ENCODE measurements at places on chromosomes 5 and 9.

DNA sequence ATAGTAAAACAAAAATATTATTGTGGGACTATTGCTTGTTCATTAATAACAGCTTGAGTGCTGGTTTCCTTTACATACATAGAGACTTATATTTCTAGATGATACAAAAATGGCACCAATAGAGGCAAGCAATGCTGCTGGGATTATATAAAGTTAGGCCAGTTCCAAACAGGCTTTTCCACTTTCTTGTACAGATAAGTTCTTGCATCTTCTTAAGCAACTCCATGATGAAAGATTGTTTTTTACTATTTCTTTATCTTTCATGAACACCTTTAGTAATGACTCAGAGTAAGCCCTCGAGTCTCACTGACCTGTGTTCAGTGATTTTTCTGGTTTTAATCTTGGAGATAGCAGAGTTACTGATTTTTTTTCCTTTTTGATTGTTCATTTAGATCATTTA lies 324.4 kb downstream of the PRR16 start:
- no peak for DNase-seq

- no peak for DNase-seq
These were observed 930 bp downstream of the ANKS6 start for GRCh38 chr9:98795295-98795955.

GRCh38 chr9:112283582-112284253 lies 49.7 kb downstream of the PTBP3 start:
- no peak for DNase-seq

DNA sequence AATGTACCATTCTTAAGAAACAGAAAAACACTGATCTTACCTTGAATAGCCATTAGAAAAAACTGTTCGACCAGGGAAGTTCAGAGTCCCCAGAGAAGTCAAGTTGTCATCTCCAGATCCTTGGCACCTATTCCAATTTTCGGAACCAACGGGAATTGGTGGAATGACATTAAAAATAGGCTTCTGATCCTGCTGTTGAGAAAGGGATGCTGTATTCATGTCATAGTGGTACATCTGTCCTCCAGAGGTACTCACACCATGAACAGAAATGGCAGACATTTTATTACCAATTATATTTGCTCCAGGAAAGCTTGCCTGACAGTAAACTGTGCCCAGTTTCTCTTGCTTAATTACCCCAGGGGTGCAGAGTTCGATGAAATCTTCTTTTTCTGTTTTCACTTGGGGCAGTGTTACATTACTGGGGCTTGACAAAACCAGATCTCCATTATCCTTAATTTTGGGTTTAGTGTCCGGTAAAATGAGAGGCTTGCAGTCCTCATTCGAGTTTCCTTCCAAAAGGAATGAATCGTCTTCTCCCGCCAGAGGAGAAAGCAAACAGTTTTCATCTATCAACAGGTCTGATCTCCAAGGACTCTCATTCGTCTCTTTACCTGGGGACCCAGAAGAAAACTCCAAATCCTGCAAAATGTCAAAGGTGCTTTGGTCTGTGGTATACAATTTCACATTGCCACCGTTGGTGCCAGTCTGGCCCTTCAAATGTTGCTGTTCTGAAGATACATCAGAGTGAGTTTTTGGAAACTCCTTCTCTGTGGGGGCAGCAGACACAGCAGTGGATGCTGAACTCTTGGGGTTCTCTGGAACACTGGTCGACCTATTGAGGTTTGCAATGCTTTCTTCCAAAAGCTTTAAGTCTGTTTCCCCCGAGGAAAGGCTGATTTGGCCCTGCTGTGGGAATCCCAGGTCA lies 3.6 kb downstream of the NR3C1 start:
- DNase-seq: no peak

- no peak for DNase-seq
These were observed 161.8 kb upstream of the CLINT1 start for GRCh38 chr5:158020555-158021418.

DNA sequence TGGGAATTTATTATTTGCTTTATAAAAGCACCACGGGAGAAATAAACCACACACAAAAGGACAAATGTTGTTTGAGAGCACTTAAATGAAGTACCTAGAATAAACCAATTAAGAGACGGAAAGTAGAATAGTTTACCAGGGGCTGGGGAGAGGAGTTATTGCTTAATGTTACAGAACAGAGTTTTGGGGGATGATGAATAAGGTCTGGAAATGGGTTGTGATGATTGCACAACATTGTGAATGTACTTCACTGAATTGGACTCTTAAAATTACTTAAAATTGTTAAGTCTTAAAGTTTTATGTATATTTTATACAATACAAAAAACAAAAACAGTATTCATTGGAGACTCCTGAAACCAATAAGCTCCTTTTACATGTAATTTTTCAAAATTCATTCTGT lies 1.5 kb downstream of the ZBTB43 start:
- no peak for DNase-seq

DNA sequence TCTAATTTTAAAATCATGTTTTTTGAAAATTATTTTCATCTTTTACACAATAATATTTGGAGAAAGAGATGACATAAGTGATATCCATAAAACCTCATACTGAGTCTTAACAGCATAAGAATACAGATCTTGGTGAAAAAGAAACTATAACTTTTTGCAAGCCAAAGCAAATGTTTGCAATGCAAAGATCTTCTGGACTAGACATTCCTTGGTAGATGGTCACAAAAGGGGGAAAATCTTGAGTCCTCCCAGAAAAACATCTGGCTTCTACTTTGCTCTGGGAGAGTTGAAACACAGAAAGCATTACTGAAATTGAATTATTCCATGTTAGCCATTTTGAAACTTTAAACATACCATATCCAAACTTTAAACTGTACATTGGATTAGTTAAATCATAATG lies 308.2 kb downstream of the ANXA1 start:
- DNase-seq: no peak

GRCh38 chr9:137582286-137582860 lies 3.6 kb upstream of the DPH7 start:
- DNase-seq: peak; percentile 51

DNA sequence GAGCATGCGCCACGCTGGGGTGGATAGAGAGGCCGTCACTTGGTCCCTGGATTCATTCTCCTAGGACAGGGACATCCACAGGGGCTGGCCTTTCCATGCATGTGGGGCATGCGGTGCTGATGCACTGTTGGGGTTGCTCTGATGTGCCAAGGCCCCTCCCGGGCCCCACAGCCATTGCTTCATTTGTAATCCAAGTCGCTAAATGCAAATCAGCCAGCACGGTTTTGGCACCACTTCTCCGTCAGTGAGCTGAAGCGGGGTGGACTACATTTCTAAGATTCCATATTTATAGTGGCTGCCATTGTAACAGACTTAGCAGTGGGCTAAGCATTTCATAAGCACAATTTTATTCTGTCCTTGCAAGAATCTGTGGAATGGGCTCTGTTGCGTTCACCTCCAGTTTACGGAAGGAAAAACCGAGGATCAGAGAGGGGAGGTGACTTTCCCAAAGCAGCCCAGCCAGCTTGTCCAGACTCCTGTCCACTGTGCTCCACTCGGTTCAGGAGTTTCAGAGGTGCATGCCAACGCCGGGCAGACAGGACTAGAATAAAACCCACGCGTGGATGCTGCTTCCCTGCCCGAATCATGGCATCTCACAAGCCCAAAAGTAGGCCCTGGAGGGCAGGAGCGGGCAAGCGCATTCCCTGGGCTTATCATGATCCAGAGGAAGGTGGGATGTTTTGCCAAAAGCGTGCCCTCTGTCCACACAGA lies 102.6 kb upstream of the COL5A1 start:
- no peak for DNase-seq

DNA sequence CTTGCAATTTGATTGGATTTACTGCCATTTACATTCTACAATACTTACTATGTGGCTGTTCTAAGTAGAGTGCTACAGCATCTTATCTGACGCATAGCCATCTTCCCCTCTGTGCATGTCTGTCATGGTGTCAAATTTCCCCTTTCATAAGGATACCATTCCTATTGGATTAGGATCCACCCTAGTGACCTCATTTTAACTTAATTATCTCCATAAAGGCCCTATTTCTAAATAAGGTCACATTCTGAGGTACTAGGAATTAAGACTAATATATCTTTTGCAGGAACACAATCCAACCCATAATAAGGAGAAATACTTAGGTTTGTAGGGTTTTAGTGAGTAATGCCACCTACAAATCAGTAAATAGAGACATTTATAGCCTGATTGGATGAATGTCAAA lies 268.0 kb downstream of the ADAMTSL1 start:
- DNase-seq: no peak

GRCh38 chr5:170832241-170832640 lies 29.6 kb upstream of the RANBP17 start:
- no peak for DNase-seq

GRCh38 chr9:127767909-127768331 lies 10.5 kb downstream of the SH2D3C start:
- no peak for DNase-seq

DNA sequence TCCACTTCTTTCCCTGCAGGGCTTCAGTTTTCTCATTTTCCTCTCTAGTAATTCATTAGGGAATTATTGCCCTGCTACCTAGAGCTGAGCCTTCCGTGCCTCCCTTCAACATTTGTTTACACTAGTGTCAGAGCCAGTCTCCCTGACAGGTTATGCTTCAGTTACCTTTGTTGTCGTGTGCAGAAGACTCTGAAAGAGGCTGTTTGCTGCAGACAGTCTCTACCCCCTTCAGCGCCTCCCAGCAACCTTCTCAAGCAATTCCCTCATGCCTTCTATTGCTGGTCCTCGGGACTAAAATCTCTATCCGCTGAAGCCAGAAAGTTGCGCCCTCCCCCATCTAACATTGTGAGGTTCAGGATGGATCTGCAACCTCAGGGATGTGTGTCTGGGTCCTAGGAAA lies 12.8 kb downstream of the RALGPS1 start:
- DNase-seq: no peak

DNA sequence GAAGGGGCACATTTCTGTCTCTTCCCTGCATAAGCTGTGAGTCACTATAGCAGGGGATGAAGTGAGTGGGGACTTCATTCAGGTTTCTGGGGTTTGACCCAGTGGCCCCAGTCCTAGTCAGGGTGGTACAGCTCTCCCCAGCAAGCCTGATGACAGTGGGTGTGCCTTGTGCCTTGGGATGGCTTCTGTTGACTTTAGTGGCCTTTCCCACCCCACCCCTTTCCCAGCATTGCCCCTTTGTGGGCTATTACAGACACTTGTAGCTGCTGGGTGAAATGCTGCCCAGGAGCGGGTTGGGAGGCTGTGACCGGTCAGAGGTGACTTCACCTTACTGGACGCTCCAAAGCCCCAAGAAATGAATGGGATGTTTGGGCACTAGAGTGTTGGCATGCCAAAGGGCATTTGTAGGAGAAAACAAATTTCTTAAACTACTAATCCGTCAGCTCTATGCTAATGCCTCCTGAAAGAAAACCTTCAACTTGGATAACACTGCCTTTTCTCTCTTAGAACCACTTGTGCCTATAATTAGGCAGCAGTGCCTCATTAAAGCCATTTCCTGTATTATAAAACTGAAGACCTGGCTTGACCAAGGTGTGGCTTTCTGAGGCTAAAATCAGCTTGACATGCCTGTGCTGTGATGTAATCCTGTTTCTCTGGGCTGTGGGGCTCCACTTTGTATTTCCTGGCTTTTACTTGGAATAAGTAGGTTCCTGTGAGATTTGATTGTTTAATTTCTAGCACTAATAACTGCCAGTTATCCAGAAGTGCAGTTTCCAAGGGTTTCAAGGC lies 119.0 kb upstream of the SLC25A48 start:
- no peak for DNase-seq

GRCh38 chr5:137461391-137462264 lies 37.5 kb downstream of the SPOCK1 start:
- no peak for DNase-seq

GRCh38 chr5:111626473-111627148 lies 114.3 kb upstream of the STARD4 start:
- no peak for DNase-seq

- DNase-seq: no peak
These were observed 53.6 kb downstream of the PDCD1LG2 start for GRCh38 chr9:5563886-5564285.

DNA sequence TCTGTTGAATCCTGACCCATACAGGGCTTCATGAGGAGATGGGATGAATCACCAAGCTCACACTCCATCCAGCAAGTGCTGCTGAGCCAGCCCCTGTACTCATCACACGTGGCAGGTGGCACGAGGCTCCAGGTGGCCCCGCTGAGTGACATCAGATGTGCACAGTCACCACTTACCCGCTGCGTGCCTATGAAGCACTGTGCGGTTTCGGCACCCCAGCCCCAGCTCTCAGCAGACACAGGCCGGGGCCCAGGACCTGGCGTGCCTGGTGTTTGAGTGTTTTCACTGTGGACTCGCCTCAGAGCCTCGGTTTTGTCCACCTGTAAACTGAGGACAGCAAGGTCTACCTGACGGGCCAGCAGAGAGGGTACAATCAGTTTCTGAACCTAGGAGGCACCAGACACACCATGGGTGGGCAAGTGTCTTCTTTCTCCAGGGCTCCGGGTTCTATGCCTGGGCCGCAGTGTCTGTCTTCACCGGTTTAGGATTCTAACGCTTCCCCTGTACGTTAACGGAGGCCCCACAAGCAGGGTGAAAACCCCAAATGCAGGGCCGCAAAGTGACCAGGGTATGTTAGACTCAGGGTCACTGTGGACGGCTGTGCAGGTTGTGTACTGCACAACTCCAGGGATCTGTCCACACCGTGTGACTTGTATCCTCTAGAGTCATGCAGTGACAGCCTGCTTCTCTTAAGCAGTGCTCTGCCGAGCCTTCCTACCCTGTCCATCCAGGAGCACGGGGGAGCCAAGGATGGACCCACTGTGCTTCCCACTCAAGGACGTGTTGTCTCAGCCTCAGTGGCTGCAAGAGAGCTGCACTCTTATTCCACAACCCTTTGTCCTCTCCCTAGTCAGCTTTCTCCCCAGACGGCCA lies 44.3 kb upstream of the COL5A1 start:
- DNase-seq: no peak

- DNase-seq: peak; percentile 36
These were observed at the start of gene PCDHB3 for GRCh38 chr5:141100243-141100805. TSS of gene PCDHB3 (plus strand) at chr5:141100473. CDS start at chr5:141100650, 177 bp downstream.

DNA sequence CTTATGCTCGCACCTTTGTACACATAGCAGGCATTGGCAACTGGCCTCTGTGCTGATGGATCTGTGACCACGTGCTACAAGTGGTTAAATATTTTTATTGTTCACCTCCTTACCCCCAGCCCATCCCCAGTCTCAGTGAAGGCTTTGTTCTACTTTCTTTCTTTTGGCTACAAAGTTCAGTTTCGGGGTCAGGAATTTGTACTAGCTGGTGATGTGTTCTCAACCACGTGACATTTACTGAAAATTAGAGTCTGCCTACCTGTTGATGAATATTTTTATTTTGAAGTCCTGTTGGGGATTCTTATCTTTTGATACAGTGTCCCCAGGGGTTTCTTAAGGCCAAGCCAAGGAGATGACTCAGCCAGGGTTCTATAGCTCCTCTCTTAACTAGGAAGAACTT lies 47.8 kb downstream of the C9orf57 start:
- no peak for DNase-seq

GRCh38 chr9:125632321-125633115 lies 74.5 kb downstream of the MAPKAP1 start:
- DNase-seq: no peak

- peak; percentile 23 for DNase-seq
These were observed at the start of gene IDNK for GRCh38 chr9:83622939-83623678. TSS of gene IDNK (plus strand) at chr9:83623143. CDS start at chr9:83623172, 29 bp downstream.

DNA sequence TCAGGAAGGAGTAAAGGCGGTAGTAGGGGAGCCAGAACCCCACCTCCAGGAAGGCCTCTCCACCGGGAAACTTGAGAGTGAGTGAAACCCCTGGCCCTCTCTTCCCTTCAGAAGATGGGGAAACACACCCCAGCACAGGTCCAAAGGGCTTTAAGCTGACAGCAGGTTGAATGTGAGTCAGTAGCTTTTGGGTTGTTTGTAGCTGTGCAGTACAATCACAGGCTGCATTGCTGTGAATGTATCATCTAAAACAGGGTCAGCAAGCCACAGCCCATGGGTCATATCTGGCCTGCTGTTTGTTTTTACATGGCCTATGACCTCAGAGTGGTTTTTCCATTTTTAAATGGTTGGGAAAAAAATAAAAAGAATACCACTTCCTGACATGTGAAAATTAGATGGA lies 10.0 kb downstream of the OTULINL start:
- DNase-seq: no peak
